ENCODE measurements at places on chromosomes 2 and 18.

- DNase-seq = no peak
Measured at GRCh38 chr2:78304678-78305077, 720.8 kb upstream of the REG3G start.

DNA sequence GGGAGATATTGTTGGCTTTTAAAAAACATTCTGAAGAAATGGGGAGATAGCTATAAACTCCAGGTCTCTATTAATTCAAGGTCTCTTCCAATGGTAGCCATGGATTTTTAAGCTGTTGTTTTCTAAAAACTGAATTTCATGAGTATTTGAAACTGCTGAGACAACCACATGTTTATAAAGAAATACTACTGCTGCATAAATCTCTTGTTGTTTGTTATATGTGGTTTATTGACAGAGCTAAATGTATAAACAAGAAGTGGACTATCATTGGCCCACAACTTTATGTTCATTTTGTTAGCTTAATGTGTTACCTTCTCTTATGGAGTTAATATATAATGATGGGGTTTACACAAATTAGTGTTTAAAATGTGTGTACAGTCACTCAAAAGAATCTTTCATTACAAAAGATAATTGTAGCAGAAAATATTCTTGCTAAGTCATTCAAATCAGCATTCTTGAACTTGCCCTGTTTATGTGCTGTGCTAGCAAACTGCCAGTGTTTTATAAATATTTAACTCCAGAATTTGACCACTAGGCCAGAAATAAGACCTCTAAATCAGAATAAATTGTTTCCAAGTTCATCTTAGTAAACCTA, 242.1 kb downstream of the TMX3 start:
- no peak for DNase-seq

GRCh38 chr2:71930049-71930681, 217.5 kb downstream of the CYP26B1 start:
- no peak for DNase-seq

DNA sequence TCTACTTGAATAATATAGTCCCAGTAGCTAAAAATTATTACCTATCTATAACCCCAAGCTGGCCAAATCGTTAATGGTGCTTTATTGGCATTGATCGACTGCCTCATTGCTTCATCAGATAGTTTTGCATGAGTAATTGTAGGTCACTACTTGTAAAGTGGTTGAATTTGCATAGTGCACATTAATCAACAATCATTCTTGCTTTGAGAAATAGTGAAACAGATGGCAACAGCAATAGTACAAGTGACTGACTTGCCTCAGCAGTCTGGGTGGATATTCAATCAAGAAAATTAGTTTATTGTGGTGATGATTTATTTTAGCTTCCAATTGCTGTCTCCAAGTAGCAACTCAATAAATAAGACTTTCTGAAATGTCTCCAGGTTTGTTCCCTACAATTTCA, 117.8 kb upstream of the NRXN1 start:
- DNase-seq = no peak

GRCh38 chr2:139469985-139470384, 689.8 kb upstream of the NXPH2 start:
- DNase-seq = no peak

GRCh38 chr2:216540920-216541319, 42.3 kb downstream of the RPL37A start:
- DNase-seq = no peak

GRCh38 chr2:68253219-68254068, 1.1 kb upstream of the PPP3R1 start:
- peak; percentile 60 for DNase-seq

DNA sequence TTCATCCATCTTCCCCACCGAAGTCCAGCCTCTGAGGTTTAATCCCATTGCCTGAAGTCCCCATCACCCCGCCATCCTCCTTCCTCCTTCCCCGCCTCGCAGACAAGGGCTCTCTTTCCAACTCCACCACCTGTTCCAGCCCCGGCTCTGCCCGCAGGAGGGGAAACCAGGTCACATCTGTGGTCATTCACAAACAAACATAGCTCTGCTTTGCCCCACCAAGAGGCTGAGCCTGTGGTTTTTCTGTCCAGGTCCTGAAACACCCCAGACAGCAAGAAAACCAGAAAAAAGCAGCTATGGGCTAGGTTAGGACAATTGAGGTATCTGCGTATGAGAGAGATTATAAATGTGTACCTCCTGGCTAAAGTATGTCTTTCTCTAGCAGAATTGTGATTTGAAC, 144.7 kb downstream of the GLI2 start:
- DNase-seq = no peak
